ENCODE measurements at places on chromosomes 16 and 17.

DNA sequence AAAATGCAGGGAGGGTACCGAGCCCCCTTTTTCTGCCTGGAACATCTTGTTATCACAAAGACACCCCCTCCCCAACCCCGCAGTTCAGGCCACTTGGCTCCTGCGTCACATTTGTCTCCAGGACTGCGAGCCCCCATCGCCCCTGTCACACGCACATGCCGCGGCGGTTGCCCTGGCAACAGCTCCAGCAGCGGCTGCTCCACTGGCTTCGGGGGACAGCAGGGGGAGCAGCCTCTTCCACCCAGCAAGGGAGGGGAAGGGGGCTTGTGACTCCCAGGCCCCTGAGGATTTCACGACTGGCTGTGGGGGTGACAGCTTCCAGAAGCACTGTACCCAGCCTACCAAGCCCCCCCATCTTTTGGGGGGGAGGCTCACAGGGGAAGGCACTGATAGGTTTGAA, 2.6 kb downstream of the BAIAP3 start:
- no peak for DNase-seq

DNA sequence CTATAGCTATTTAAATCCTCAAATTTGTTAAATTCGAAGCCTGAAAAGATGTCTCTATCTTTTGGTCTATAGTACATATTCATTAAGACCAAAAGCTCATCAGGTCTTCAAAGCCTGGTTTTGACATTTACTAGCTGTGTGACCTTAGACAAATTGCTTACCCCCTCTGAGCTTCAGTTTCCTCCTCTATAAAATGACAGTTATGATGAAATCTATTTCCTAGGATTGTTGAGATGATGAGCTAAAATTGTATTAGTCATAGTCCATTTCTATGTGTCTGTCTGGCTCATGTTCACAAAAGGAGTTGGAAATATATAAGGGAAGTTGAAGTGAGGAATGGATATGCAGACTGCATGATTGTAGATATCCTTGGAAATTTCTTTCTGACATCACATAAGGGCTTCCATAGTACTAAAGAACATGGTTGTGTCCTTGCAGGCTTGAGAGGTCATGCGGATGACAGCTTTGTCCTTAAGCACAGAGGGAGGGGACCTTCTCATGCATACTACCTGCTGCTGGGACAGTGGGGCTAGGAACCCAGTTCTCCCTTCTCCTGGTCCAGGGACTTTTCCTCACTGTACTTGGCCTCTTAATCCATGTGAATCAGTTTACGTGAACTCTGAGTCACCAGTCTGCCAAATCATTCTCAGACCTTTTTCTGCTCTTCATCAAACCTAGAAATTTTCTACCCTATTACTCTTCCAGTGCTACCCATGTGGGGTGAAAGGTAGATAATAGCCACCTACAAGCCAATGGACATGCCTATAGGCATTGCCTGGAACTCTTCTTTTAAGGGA, 487.5 kb upstream of the SALL1 start:
- DNase-seq: no peak

DNA sequence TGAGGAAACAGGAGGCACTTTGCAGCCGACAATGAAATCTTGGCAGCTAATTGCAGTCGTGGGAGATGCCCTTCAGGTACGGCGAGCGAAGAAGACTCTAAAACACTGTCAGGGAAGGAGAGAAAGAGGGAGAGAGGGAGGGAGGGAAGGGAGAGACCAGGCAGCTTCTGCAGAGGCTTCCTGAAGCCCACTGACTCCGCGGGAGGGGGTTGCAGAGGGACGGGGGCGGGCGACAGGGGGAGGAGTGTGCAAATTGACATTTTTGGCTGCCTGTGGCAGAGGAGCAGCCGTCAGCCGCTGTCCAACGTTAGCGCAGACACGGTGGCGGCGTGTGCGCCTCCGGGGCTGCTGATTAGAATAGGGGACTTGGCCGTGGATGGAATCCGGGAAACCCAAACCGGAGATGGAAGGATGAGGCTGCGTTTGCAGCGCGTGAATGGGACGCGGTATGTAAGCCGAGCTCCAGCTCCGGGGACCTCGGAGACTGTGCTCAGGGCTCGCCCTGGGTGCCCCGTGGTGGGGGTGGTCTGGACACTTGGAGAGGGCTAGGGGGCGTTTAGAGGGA, 849.1 kb upstream of the RBFOX1 start:
- no peak for DNase-seq

GRCh38 chr17:57572062-57572461, 173.0 kb downstream of the CCDC182 start:
- DNase-seq: no peak

DNA sequence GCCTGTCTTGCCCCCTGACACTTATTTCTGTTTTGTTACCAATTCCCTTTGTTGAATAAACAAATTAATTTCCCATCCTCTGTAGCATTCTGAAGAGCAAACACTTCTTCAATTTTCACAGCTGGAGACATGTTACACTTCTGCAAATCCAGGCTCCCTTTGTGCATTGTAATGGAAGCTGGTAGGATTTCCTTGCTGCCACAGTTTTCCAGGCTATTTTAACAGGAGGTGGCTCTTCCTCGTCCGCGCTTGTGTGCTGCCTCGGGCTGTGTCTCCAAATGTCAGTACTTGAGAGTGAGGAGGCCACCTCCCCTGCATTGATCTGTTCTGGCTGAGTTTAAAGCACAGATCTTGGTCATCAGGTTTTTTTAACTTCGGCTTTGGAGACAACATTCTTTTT, 40.0 kb downstream of the SOST start:
- DNase-seq: no peak

DNA sequence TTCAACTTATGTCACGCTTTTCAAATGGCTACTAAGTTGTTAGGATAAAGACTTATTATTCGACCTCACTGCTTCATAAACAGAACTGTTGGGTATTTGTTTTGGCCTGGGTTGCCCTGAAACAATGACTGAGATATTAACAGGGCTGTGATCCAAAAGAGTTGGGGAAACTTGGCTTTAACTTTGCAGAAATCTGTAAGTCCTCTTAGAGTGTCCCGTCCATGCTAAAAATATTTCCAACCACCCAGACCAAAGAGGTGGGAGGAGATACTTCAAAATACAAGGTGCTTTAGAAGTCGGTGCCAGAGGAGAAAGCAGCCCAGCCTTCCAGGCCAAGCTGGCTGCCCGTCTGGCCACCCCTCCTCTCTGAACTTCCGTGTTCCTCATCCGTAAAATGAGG, 16.1 kb upstream of the SPATA32 start:
- no peak for DNase-seq

DNA sequence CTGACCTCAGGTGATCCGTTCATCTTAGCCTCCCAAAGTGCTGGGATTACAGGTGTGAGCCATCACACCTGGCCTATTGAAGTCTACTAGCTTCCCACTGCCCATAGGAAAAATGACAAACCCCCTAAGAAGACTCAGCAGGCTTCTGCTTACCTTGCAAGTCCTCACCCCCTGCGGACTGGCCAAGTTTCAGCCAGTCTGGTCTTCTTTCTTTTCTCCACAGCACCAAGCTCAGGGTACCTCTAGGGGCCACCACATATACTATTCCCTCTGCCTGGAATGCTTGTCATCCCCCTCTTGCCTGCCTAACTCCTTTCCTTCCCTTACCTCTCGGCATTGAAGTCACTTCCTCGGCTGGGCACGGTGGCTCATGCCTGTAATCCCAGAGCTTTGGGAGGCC, 31.2 kb downstream of the ABCC3 start:
- no peak for DNase-seq

DNA sequence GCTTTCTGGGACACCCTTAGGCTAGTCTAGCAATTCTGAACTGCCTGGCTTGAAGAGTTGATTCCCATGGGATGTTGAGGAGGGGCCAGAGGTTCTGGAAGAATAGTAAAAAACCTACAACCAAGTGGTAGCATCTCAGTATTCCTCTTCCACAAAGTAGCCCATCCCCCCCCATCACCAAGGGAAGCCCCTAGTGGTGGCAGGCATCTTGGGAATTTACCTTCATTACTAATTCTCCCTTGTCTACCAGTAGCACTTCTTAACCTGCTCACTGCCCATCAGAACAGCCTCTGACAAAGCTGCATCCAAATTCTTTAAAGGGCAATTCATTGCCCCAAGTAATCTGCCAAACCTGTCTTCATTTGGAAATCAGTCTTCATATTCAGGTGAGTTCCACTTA, 12.8 kb upstream of the RAB11FIP4 start:
- DNase-seq: no peak

DNA sequence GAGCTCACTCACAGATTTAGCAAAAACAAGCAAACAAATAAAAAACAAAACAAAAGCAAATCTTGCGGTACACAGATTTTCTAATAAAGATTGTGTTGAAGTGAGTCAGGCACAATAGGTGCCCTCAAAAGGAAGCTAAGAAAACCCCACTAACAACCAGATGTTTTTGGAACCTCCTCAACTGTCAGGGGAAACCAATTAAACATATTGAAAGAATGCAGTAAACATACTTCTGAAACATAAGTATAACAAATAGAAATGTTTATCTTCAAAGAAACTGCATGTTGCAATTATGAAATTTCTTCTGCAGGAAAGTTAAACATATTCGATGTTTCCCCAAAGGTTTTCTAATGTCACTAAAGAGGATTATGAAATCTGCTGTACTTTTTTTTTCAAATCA, 110.5 kb upstream of the CORO6 start:
- no peak for DNase-seq

GRCh38 chr17:55266958-55267688, 2.4 kb downstream of the HLF start:
- no peak for DNase-seq

DNA sequence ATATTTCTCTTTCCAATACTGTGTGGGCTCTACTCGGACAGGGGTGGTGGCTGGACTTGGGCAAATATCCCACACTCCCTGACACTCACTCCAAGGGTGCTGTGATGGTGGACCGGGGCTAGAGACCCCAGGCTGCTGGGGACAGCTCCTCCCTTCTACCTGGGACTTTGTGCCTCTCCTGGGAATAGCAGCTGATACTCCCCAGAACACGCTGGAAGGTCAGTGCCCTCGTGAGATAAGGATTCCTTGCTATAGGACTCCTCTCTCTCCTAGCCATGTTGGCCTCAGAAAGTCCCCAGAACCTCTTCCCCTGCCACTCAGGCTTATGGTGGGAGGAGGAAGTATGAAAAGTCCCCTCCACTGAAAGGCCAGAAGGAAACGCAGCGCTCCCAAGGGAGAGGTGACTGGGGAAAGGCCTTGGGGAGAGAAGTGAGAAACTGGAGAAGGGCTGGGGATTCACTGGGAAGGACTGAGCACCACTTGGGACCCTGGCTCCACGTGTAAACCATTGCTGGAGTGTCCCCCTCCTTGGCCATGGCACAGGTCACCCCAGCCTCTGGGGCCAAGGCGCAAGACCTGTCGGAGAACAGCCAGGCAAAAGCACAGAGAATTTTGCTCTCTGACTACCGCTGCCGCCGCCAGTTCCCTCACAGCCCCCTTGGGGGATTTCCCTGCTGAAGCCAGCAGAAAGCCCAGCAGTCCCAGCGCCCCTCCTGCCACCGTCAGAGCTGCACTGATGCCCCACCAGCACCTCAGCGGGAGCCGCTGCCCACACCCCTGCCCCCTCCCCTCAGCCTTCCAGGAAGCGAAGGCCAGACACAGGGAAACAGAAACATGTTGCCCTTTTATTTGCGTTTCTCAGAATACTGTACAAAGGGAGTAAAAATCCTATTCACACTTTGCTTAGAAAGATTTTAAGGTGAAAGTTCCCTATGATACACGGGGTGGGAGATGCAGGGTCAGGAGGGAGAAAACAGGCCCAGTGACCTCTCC, 2.1 kb upstream of the GSDMB start:
- peak; percentile 13 for DNase-seq

- no peak for DNase-seq
Measured at GRCh38 chr17:77306790-77307478, 166.2 kb downstream of the SEC14L1 start.

GRCh38 chr17:49993423-49994060, 1.5 kb downstream of the DLX3 start:
- no peak for DNase-seq

DNA sequence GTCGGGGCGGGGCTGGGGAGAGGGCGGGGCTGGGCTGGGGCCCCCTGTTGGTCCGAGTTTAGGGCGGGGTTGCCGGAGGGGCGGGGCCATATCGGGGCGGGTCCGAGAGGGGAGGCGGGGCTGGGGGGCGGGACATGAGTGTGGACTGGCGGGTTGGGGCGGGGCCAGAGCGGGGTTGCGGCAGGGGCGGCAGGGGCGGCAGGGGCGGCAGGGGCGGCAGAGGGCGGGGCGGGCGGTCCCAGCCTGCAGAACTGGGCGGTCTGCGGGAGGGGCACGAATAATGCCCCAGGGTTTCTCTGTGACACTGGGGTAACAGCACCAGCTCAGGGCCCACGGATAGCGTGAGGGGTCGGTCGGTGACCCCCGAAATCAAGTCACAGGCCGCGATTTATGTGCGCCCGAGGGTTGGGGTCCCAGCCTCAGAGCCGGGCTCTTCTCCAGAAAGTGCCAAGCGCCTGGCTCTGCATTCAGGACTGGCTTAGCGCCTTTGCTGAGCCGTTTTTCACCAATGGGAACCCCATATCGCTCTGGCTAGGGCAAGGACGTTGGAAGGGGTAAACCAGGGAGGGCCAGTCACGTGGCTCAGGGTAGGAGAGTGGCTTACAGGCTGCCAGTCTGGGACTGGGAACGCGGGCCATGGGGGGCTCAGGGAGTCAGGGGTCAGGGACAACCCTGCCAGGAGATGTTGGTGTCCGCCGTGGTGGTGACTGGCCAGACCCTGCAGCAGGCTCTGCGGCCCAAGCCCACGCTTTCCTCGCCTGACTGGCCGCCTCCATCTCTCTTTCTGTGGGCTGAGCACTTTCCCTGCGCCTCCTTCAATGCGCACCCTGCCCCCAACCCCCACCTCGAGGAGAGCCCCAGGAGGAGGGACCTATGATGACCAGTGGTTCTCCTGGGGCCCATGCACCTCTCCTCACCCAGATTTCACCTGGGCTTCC, 1.2 kb upstream of the METTL26 start:
- peak; percentile 77 for DNase-seq

DNA sequence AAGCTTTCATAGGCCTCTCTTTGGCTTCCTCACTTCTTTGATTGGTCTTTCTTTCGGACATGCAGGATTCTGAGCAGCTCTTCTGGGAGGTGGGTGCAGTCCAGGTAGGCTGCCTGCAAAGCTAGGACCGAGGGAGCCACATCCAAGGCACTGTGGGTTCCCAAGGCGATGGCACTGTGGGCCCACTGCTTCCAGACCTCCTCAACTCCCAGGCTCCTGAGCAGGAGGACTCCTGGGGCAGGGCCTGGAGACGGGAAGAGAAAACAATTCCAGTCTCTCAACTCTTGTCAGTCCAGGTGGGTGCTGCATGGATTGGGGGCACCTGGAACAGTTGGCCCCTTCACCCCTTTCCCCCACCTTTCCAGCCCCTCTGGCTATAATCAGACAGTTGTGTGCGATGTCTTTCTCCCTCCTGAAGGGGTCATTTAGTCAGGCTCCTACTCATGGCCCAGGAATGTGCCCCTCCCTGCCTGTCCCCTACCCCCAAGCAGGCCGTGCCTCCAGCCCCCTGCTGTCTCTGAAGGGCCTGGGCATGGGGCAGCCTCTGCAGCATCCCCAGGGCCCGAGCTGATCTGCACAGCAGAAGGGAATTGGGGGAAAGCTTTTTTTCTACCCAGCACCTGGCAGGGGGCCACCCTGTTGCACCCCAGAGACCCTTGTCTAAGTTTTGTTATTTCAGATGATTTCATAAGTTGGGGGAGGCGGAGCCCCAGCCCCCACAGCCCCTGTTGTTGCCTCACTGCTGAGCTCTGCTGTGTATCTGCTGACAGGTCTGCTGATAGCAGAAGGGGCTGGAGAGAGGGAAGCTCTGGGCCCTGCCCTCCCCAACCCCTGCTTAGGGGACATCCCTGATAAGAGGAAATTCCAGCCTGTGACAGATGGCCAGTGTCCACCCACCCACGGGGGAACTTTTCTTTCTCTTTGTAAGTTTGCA, 330.3 kb downstream of the SEC14L1 start:
- no peak for DNase-seq
